CD4-positive, alpha-beta T cell treated with Interleukin-4 for 1 hour (primary cell): ENCODE measurements at places on chromosomes 1 and 21.

DNA sequence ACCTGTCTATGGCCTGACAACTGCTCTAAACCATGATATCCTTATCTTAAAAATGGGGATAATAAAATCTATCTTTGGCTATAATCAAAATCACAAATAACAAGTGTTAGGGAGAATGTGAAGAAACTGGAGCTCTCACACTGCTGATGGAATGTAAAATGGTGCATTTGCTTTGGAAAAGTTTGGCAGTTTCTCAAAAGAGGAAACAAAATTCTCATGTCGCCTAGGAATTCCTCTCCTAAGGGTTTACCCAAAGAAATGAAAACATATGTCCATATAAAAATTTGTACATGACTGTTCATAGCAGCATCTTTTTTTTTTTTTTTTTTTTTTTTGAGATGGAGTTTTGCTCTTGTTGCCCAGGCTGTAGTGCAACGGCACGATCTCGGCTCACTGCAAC, 64.3 kb downstream of the ZNF281 start:
- DNase-seq = no peak

DNA sequence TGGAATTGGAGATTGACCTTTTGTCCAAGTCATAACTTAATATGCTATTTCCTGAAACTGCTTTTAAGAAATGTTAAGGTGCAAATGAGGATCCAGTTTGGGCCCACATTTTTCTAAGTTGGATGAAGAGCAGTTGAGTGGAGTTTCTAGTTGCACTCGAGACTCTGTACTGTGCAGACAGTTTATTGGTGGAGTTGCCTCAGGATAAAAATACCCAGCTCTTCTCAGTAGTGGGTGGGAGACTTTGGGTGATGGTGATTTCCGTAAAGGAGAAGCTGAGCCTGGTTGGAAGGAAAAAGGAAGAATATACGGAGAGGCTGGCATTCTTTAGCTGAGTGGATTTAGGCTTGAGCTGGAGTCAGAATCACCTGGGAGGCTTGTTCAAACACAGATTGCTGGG, 49.9 kb downstream of the CAMTA1 start:
- no peak for DNase-seq

- DNase-seq = no peak
Measured at GRCh38 chr1:29648026-29648425, 411.7 kb downstream of the PTPRU start.

- no peak for DNase-seq
Measured at GRCh38 chr1:23590058-23590783, 30.9 kb upstream of the ID3 start.

- DNase-seq = no peak
Measured at GRCh38 chr1:207245124-207245523, 76.4 kb upstream of the CD55 start.

- DNase-seq = no peak
Measured at GRCh38 chr1:119781434-119782210, 12.9 kb upstream of the HMGCS2 start.

GRCh38 chr1:201666102-201666501, 127.2 kb downstream of the NAV1 start:
- DNase-seq = no peak

DNA sequence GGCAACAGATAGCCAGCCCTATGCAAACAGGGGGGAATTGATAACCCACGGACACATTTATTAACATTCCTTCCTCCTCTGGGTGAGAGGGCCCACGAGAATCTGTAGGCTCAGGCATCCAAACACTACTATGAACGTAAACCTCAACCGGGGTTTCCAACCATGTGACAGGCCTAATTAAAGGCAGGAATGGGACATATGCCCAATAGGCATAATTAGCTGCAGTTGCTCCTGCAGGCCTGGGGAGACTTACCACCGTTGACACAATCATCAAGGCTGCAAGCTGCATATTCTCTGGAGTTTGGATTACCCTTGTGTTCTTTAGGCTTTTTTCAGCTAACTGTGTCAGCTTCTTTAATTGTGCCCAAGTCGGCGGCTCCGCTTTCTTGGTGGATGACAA, 22.2 kb upstream of the GBP1 start:
- no peak for DNase-seq

DNA sequence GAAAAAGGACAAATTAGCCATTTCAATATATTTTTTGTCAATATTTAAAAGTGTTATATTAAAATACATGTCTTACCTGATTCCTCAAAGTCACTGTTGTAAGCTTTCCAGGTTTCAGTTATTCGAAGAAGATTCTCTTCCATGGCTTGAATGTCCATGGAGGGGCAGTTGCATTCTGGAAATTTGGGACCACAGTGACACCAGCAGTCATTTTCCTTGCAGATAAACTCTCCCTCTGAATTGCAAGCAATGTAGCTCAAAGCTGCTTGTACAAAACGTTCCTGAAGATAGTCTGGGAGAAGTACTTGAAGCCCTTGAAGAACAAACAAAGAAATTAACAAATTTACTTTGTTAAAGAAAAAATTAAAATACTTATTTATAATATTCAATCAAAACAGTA, 251.7 kb downstream of the BRINP3 start:
- DNase-seq = no peak

DNA sequence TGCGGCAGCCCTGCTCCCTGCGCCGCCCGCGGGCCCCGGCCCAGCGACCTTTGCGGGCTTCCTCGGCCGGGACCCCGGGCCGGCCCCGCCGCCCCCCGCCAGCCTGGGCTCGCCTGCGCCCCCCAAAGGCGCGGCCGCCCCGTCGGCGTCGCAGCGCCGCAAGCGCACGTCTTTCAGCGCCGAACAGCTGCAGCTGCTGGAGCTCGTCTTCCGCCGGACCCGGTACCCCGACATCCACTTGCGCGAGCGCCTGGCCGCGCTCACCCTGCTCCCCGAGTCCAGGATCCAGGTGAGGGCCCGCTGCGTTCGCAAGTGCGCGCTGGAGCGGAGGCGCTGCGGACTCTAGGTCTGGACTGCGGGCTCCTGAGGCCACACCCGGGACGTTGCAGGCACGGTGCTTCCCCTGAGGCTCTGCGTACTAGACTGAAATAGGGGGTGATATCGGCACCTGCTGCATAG, 351 bp downstream of the MIXL1 start:
- peak; percentile 12 for DNase-seq

DNA sequence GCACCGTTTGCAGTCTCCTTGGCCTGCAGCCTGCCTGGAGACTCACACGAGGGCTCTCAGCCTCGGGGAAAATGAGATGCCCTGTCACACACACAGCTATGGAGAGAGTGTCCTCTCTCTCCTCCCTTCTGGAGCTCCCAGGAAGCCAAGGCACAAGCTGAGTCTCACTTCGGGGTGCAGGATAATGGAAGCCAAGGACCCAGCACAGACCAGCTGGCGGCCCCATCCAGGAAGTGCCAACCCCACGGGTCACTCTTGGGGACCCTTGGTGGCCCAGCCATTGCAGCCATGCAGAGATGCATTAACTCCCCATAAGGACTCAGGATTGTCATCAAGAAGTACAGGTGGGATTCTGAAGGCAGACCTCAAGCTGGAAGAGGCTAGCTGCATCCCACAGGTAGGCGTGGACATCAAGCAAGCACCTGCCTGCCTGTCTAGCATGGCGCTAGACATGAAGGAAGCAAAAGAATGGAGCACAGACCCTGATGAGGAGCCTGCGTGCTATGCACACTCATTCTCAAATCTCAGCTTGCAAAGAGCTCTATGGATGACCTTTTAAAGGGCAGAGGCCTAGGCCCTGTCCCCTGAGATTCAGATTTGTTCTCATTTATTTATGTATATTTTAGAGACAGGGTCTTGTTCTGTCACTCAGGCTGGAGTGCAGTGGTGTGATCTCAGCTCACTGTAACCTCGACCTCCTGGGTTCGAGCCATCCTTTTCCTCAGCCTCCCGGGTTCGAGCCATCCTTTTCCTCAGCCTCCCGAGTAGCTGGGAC, 49.9 kb downstream of the IRF2BP2 start:
- no peak for DNase-seq
